CD8-positive, alpha-beta T cell (primary cell): ENCODE measurements at places on chromosomes 5 and 9.

DNA sequence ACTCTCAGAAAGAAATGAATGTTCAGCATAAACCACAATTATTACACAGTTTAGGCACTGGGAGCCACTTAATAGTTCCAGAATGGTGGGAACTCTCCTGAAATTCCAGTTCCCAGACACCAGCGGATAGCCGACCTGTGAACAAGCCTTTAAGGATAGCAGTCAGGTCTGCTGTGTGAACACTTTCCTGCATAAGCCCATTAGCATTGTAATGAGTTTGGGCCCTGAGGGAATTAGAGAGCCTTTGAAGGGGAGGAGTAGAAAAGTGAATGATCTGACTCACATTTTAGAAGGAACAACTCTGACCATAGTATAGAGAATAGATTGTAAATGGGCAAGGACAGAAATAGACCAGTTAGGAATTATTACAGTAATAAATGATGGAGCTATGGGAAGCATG is 189.1 kb downstream of the ADGRV1 start:
- no peak for DNase-seq

DNA sequence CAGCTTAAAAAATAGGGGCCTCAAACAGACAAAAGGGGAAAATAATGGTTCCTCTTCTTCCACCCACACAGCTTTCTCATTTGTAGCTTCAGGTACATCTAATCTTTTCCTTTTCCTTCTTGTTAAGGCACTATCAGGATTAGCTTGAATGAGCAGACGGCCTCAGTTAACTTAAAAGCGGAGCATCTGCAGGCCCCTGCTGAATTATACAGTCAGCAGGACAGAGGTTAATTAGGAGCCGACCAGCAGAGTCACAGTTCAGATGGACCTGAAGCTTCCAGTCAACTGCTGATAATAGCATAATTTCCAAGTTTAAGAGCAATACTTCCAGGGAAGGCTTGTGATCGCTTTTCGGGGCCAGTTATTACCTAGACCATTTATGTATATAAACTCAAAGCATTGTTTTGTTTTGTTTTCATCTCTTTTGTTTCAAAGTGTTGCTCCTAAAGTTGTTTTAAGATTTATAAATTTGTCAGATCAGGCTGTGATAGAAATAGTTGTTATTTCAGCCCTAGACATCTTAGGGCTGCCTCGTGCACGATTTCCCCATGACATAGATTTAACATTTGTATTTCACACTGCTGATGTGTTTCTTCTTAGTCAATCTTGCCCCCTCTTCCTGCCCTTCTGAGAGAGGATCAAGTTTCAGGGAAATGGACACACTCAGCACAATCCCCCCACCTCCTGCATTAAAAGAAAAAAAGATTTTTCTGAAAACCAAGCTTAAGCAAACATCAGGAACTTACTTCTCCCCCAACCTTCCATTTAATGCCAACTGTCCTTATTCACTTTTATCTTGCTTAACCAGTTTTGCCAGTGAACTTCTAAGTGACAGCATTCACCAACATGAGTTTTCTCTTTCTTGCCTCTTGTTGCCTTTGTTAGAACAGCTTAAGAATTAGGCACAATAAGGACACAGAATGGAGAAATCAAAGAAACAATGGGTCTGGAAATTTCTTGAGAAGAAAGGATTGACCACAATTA is 449.8 kb downstream of the ARHGEF28 start:
- DNase-seq, result no peak

DNA sequence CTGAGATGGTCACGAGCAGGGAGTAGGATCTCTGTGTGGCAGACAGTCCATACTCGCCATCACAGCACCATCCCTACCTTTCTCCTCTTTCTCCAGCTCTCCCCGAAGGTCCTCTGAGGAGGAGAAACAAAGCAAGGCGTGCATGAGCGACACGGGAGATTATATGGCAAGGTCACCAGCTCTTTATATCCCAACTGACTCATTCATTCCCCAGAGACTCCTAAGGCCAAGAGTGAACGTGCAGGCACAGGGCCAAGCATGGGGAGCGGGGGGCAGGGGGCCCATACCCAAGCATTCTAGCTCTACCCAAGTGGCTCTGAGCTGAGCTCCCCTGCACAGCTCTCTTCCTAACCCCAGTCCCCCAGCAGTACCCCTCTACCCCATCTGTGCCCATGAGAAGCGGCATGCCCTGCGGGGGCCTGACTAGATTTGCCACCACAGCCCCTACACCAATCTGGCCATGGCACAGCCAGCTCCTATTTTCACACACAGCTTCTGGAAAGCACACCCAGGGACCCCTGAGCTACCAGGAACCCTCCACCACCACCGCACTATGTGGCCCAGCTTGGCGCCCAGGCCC is 6.8 kb downstream of the TRIM7 start:
- no peak for DNase-seq

DNA sequence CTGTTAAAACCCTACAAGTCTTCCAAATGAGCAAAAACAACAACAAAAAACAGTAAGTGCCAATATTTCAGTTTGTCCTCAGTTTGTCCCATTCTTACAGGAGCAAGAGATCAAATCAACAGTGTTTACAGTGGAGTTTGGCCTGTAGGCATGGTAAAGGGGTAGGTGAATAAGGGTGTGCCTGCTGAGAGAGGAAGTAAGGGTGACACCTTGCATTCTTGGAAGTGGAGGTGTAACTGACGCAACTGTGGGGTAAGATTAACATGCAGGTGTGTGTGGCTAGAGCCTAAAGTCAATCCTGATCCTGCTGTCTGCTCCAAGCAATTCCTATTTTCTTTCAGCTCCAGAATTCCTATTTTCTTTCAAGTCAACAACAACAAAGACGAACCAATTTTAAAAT is 43.4 kb downstream of the PFDN1 start:
- no peak for DNase-seq

DNA sequence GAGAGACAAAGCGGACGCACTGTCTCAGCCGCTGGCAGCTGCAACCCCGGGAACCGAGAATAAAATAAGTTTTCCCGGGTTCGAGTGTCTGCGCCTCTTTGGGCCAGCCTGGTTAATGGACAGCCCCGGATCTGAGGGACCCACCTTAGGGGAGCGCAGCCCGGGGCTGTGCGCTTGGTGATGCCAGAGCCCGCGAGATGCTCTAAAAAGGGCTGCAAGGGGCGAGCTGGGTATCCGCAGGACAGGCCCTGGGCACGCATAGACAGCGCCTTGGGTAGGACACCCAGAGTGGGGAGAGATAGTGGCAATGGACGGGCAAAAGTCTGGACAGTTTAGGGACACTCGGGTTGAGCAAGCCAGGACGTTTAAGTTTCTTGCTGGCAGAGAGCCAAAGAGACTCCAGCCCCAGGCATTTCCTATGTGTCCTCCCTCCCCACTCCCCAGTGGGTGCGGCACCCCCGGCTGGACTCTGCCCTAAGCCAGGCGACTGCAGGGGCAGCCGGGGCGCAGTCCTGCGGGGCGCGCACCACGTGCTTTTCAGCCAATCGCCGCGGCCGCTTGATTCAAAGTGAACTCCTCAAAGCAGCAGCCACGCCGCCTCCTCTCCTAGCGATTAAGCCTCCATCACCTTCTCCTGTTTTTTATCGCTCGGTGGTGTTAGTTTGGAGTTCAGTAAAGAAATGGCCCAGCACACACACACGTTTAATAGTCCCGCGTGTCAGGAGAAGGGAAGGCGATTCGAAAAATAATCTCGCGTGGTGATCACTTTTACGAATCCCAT is 616 bp upstream of the ENC1 start:
- DNase-seq, result no peak

DNA sequence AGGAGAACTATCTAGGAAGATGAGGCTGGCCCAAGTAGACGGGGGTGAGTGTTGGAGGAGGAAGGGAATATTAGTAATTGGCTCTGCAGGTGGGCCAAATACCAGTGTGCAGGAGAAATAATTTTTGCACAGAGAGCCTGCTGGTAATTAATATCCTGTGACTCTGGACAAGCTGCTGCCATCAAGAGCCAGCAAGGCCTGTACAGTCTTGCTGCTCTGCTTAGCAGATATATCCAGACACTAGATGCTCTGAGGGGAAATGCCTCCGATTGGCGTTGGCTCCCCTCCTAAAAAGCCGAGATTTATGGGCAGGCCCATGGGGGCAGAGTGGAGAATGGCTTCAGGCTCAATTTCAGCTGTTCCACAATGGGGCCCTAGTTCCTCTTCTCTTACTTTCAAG is 29.6 kb upstream of the ASTN2 start:
- DNase-seq, result no peak
